ENCODE measurements at places on chromosomes 4 and X. TPM values are rescaled to one million over a fixed set of nuclear protein-coding genes. Genes with fewer than 3 reads are reported as not detected.

The GAGE12H gene
- total RNA-seq, result not detected

DNA sequence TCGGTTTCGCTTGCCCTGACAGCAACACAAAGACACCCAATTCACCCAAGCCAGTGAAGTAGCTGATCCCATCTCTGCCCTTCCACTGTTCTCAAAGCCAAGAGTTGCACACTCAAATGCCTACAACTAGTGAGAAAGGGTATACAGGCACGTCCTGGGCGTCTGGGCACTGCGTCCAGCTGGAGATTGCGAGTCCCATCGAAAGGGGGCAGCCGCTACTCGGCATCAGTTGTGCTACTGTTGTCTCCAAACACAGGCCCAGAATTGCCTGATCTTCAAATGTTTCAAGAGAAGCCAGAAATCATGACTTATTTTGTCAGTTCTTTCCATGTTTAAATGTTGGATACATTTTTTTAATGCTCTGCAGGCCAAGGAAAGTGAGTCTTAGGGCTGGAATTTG is 487.8 kb downstream of the BCOR start:
- no peak overlapping the region for H3K27ac ChIP-seq
- no peaks in the 10 kb centered on the region for H3K4me1 ChIP-seq
- no peaks in the 10 kb centered on the region for H3K36me3 ChIP-seq
- no peak overlapping the region for H3K4me3 ChIP-seq
- no peak for DNase-seq

The CXCL11 gene
- not detected for total RNA-seq

GRCh38 chr4:139819082-139819481 is 153.5 kb downstream of the MGST2 start:
- no peak overlapping the region for H3K27ac ChIP-seq
- H3K4me1 ChIP-seq, result no peaks in the 10 kb centered on the region
- no peaks in the 10 kb centered on the region for H3K27me3 ChIP-seq
- H3K4me3 ChIP-seq, result no peak overlapping the region
- DNase-seq, result no peak

The AADAT gene
- total RNA-seq, result 2.6 TPM

DNA sequence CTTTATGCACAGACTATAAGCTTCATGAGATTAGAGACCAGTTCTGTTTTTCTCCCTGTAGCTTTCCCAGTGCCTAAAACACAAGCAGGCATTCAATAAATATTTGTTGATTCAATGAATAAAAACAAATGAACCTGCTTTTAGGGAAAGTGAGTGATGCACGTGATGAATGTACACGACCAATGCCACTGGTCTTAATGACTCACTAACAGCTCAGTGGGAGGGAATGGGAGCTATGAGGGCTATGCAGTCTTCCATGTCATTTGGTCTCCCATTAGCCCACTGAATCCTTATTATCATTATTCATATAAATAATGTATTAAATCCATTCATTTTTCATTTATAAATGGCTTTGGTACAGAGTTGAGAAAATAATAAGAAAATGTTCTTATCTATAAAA is 247.4 kb downstream of the FBXO8 start:
- H3K4me3 ChIP-seq, result no peak overlapping the region
- DNase-seq, result no peak
- no peaks in the 10 kb centered on the region for H3K36me3 ChIP-seq
- no peaks in the 10 kb centered on the region for H3K27me3 ChIP-seq

The CTAG2 gene
- 0.28 TPM for total RNA-seq

GRCh38 chrX:97402903-97403302 is 519.2 kb downstream of the RPA4 start:
- no peak for DNase-seq
- no peak overlapping the region for H3K27ac ChIP-seq

The S100G gene
- total RNA-seq, result not detected

DNA sequence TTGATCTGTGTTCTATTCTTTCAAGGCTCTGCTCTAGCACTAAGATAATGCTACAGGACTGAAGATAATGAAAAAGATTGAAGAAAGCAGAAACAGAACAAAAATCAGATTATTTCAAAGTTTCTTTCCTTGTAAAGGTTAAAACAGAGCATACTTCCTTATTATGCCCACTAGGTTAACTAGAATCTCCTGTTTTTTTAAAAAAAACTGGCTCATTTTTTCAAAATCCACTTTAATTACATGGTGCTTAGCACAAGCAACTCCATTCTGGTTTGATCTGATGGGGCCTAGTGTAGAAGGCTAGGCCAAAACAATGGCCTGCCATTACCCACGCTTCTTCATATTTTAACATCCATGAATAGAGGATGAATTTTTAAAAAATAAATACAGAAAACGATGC is 1.2 kb upstream of the UBA6 start:
- H3K36me3 ChIP-seq, result no peaks in the 10 kb centered on the region
- no peak for DNase-seq
- peak overlapping the region; percentile 92 for H3K4me3 ChIP-seq
- no peaks in the 10 kb centered on the region for H3K27me3 ChIP-seq
- no peaks in the 10 kb centered on the region for H3K4me1 ChIP-seq
- H3K27ac ChIP-seq, result no peak overlapping the region

DNA sequence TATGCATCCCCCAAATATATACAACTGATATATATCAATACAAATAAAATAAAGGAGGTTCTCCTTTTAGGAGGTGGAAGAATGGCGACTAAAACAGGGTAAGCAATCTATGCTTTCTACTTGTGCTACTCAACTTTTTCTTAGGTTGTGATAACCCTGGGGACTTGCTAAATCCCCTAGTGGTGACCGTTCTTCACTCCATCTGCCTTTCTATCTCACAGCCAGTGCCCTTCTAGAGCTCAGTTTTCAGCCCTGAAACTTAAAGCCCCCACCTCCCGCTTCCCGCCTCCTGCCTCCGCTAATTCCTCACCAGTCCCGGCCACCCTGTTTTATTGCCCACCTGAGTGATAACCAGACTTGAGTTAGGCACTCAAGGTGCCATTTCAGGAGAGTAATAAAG is 15.5 kb upstream of the ESX1 start:
- H3K36me3 ChIP-seq, result no peaks in the 10 kb centered on the region
- no peak for DNase-seq
- H3K27ac ChIP-seq, result no peak overlapping the region
- H3K4me1 ChIP-seq, result no peaks in the 10 kb centered on the region
- H3K27me3 ChIP-seq, result no peaks in the 10 kb centered on the region

- no peaks in the 10 kb centered on the region for H3K27me3 ChIP-seq
- no peak overlapping the region for H3K4me3 ChIP-seq
- H3K27ac ChIP-seq, result no peak overlapping the region
- no peaks in the 10 kb centered on the region for H3K4me1 ChIP-seq
Measured at GRCh38 chr4:162350331-162350730, 186.5 kb upstream of the FSTL5 start.

- no peaks in the 10 kb centered on the region for H3K27me3 ChIP-seq
- H3K4me1 ChIP-seq, result no peaks in the 10 kb centered on the region
- H3K27ac ChIP-seq, result no peak overlapping the region
Measured at GRCh38 chr4:139253713-139254112, 26.3 kb downstream of the MGARP start.

DNA sequence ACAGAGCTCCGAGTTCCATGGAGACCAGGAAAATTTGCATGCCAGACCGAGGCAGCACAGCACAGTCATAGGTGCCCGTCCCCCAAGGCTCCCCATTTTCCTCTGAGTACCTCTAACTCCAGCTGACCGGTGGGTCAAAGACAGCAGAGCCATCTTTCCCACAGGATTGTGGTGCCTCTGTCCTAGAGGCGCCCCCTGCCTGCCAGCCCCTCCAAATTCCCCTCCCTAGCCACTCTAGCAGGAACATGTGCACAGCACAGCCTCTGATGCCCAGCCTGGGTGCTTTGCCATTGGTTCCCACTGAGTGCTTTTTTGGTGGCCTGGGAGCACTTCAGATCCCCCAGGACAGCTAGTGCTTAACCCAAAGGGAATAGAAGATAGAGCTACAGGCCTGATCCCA is 368.5 kb upstream of the PABPC5 start:
- no peaks in the 10 kb centered on the region for H3K27me3 ChIP-seq
- DNase-seq, result no peak
- no peak overlapping the region for H3K4me3 ChIP-seq

DNA sequence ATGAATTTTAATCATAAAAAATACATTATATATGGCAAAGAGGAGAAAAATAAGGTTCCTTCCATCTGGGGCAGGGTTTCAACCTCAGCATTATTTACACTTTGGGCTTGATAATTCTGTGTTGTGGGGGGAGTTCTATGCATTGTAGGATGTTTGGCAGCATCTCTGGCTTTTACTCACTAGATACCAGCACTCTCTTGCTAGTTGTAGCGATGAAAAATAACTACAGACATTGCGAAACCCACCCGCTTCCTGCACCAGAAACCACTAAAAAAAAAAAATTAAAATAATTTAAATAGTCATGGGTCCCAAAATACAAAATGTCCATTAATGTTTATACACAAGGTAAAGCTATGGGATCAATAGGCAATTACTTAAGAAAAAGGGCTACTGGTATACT is 52.7 kb downstream of the PPP3CA start:
- no peaks in the 10 kb centered on the region for H3K36me3 ChIP-seq
- H3K27me3 ChIP-seq, result no peaks in the 10 kb centered on the region
- DNase-seq, result no peak
- no peak overlapping the region for H3K4me3 ChIP-seq
- no peaks in the 10 kb centered on the region for H3K4me1 ChIP-seq
- no peak overlapping the region for H3K27ac ChIP-seq

- no peak for DNase-seq
- no peaks in the 10 kb centered on the region for H3K36me3 ChIP-seq
- H3K27ac ChIP-seq, result no peak overlapping the region
- no peak overlapping the region for H3K4me3 ChIP-seq
- no peaks in the 10 kb centered on the region for H3K4me1 ChIP-seq
Measured at GRCh38 chrX:1273896-1274295, 5.3 kb downstream of the CSF2RA start.

The STARD8 gene
- 23.4 TPM for total RNA-seq

The CT45A10 gene
- not detected for total RNA-seq

The IL21 gene
- not detected for total RNA-seq

DNA sequence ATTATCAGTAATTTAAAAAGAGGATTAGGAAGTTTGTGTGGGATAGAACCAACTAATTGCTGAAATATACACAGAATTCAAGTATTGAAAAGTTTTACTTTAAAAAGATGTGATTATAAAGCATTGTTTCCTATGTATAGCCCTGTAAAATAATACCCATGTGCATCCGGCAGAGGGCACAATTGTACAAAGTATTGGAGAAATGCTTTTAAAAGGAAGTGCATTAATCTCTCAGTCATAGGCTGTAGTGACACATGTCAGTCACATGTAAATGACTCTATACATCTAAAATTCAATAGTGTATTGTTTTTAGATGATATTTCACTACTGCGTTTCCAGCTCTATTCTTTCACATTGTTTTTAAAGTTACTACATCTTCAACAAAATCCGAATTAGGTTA is 9.7 kb upstream of the GEMIN8 start:
- no peaks in the 10 kb centered on the region for H3K4me1 ChIP-seq
- H3K36me3 ChIP-seq, result no peaks in the 10 kb centered on the region
- no peak overlapping the region for H3K27ac ChIP-seq
- H3K4me3 ChIP-seq, result no peak overlapping the region
- peak; percentile 62 for DNase-seq
- H3K27me3 ChIP-seq, result peaks cover 5% of the 10 kb centered on the region

DNA sequence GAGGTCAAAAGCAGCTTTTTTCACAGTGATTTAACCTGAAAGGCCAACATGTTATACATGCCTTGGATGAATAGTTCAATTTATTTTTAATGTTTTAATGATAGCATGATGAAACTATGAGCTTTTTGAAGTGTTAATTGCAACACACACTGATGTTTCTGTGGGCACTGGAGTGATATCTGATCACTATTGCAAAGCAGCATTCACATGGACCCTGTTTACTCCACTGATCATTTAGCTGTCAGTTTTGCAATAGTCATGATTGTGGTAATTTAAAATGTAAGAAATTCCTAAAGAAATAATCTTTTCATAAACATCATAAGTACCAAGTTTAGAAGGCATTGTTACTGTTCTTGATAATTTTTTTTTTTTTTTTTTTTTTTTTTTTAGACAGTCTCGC is 74.1 kb downstream of the ARSJ start:
- no peaks in the 10 kb centered on the region for H3K4me1 ChIP-seq
- no peaks in the 10 kb centered on the region for H3K27me3 ChIP-seq
- H3K4me3 ChIP-seq, result no peak overlapping the region
- H3K27ac ChIP-seq, result no peak overlapping the region
- no peak for DNase-seq

GRCh38 chrX:40253771-40254170 is 156.0 kb upstream of the BCOR start:
- H3K4me1 ChIP-seq, result no peaks in the 10 kb centered on the region
- DNase-seq, result no peak
- H3K27me3 ChIP-seq, result no peaks in the 10 kb centered on the region

The MAGEC2 gene
- total RNA-seq, result not detected

DNA sequence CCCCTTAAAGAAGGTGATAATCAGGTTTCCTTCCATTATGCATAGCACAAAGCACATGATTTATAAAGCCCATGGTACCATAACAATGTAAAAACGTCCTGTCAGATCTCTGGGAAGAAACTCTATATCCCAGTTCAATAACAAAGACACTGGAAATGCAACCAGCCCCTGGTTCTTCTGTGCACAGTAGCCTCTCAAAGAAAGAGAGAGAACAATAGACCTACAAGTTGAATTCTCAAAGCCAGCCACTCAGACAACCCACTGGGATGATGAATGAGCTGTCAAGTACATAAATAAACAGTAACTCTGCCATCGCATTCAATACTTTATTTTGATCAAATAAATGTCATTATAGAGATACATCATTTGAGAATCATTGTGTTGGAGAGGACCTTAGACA is 400.1 kb upstream of the CPEB2 start:
- H3K27me3 ChIP-seq, result no peaks in the 10 kb centered on the region
- H3K4me3 ChIP-seq, result no peak overlapping the region
- H3K27ac ChIP-seq, result no peak overlapping the region
- H3K4me1 ChIP-seq, result no peaks in the 10 kb centered on the region
- H3K36me3 ChIP-seq, result no peaks in the 10 kb centered on the region

GRCh38 chrX:129427267-129427666 is 96.0 kb downstream of the SMARCA1 start:
- no peak overlapping the region for H3K4me3 ChIP-seq
- no peaks in the 10 kb centered on the region for H3K4me1 ChIP-seq
- H3K36me3 ChIP-seq, result no peaks in the 10 kb centered on the region

DNA sequence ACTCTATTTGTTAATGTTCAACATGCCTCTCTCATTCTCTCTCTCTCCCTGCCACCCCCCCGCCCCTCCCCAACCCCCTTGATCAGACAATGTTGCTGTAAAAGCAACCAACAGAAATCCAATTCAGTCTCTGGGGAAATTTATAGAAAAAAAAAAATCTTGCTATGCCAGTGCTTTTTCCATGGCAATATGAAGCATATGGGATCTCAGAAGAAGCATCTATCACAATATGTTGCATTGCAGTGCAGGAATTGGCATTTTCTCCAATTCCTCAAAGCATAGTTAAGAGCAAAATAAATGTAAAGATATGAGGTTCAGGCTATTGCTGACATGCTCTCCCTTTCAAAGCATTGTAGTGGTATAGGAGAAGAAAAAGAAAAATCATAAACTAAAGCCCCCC is 90.9 kb upstream of the LDB2 start:
- H3K4me3 ChIP-seq, result no peak overlapping the region
- H3K36me3 ChIP-seq, result no peaks in the 10 kb centered on the region
- H3K27me3 ChIP-seq, result no peaks in the 10 kb centered on the region

The DDIT4L gene
- total RNA-seq, result 6.1 TPM

The C4orf51 gene
- not detected for total RNA-seq

GRCh38 chr4:56979421-56980072 is 851 bp downstream of the POLR2B start:
- H3K36me3 ChIP-seq, result no peaks in the 10 kb centered on the region
- H3K27me3 ChIP-seq, result no peaks in the 10 kb centered on the region
- H3K27ac ChIP-seq, result peak overlapping the region; percentile 77
- H3K4me1 ChIP-seq, result no peaks in the 10 kb centered on the region
- DNase-seq, result peak; percentile 53

GRCh38 chrX:120561634-120562568 is 1.1 kb upstream of the CUL4B start:
- peak overlapping the region; percentile 87 for H3K4me3 ChIP-seq
- no peak for DNase-seq

Measured in kidney (tissue), 22 donors.